ENCODE measurements at places on chromosomes 13 and 19.

- DNase-seq = no peak
Observed at GRCh38 chr13:95258619-95259194, 42.5 kb downstream of the ABCC4 start.

GRCh38 chr19:54792814-54793213 lies 10.6 kb upstream of the KIR2DL4 start:
- no peak for DNase-seq

DNA sequence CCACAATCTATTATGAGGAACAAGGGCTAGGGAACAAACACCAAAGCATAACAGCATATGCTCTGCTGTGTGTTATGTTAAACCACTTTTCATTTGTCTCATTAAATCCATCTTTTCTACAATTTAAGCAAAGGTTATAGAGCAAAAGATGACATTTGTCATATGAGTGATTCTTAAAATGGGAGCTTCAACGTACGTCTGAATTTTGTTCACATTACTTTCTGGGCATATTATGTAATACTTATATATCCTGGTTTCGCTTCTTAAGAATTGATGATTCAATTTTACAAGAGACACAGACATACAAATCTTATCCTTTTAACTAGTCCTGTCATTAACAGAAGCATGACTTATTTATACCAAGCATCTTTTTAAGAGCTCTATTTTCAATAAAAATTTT lies 3.3 kb upstream of the TPP2 start:
- no peak for DNase-seq

DNA sequence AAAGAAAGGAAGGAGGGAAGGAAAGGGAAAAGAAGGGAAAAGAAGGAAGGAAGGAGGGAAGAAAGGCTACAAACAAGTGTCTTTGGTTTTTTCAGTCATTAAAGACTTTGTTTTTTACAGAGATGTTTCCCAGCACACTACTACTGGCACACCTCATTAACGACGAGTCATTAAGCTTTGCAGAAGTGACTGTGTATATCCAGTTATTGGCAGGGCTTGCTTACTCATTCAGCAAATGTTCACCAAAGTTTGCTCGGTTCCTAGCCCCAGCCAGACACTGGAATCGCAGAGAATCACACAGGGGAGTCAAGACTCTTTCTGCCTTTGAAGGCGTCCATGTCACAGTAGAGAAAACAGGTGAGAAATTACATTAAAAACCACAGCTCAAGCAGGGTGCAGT lies 4.3 kb downstream of the NLRP12 start:
- no peak for DNase-seq

DNA sequence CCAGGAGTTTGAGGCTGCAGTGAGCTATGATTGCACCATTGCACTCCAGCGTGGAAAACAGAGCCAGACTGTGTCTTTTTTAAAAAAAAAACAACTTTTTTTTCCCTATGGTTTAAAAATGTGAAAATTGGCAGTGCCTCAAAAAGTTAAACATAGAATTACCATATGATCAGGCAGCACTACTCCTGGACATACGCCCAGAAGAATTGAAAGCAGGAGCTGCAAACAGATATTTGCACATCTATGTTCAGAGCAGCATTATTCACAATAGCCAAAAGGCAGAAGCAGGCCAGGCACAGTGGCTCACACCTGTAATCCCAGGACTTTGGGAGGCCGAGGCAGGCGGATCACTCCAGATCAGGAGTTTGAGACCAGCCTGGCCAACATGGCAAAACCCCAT lies 3.8 kb upstream of the RETN start:
- peak; percentile 71 for DNase-seq

DNA sequence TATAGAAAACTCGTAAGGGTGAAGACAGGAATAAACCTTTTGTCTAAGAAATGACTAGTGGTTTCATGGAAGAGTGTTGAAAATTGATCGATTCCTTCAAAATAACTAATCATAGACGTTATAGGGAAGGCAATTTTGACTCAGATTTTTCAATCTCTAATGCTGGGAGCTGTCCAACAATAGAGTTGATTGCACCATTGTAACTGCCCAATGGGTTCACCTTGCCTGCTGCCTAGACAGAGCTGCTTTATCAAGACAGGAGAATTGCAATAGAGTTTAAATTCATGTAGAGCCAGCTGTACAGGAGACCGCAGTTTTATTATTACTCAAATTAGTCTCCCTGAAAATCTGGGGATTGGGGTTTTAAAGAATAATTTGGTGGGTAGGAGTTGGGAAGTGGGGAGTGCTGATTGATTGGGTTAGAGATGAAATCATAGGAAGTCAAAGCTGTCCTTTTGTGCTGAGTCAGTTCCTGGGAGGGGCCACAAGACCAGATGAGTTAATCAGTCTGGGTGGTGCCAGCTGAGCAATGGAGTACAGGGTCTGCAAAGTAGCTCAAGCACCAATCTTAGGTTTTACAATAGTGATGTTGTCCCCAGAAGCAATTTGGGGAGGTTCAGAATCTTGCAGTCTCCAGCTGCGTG lies 16.8 kb upstream of the ADGRE2 start:
- DNase-seq = no peak

- DNase-seq = no peak
Observed at GRCh38 chr13:32733690-32734089, 147.4 kb downstream of the PDS5B start.

GRCh38 chr19:10292789-10293636 lies 3.3 kb downstream of the ICAM5 start:
- no peak for DNase-seq

- no peak for DNase-seq
Observed at GRCh38 chr13:54742984-54743383, 1714.4 kb downstream of the OLFM4 start.

- DNase-seq = no peak
Observed at GRCh38 chr19:1871140-1871597, 7.8 kb upstream of the KLF16 start.

GRCh38 chr19:37979547-37980082 lies 72.6 kb downstream of the SIPA1L3 start:
- no peak for DNase-seq

DNA sequence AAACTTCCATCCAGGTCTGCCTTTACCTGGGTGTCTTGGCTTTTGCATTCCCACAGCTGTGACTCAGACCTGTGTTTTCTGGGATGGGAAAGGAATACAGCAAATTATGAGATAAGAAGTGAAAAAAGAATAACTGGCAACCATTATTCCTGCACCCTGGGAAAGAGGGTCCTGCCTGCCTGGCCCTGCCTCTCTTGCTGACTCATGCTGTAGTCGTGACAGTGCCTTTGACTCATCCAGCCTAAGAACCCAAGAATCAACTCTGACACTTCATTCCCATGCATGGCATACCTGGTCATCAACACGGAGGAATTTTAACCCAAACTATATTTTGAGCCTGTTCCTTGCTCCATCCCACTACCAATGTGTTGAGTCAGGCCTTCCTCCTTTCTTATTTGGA lies 185.4 kb upstream of the SERP2 start:
- peak; percentile 63 for DNase-seq

GRCh38 chr13:57948884-57949283 lies 317.3 kb downstream of the PCDH17 start:
- DNase-seq = no peak

DNA sequence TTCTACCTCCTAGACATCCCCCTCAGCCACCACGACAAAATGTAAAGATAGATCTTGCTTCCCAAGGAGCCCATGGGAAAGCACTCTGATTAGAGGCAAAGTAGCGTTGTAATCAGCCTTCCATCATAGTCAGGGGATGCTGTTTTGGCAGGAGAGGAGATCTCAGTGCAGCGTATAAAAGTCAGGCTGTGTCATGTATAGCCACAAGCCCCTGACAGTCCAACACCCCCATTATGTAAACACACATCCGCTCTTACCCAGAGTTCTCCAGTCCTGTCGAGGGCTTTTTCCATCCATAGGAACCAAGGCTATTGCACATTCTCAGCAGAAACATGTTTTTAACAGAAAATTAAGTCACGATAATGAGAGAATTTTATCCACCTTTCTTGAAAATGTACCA lies 156.3 kb downstream of the CYSLTR2 start:
- DNase-seq = no peak

DNA sequence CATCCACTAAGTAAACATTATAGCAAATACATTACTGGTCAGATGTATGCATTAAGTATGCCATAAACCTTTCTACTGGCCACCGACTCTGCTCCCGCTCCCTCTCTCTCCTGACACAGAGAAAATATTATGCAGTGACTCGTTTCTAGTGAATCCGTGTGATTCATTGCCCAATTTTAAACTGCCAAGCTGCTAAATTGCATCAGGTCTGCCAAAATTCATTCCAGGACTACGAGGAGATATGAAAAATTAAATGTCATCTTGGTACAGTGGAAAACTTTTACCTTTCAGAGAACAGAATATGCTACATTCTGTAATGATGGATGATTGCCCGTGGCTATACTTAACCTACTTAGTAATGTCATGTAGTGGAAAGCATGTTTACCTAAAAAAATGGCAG lies 368.8 kb upstream of the TSHZ3 start:
- DNase-seq = no peak

GRCh38 chr19:29006057-29006735 lies 206.8 kb downstream of the UQCRFS1 start:
- peak; percentile 4 for DNase-seq

- DNase-seq = peak; percentile 66
Observed at GRCh38 chr13:35549481-35549880, 73.0 kb upstream of the MAB21L1 start.

GRCh38 chr19:32817569-32818476 lies 51.7 kb downstream of the SLC7A9 start:
- DNase-seq = no peak

- DNase-seq = no peak
Observed at GRCh38 chr13:112124141-112124540, 57.2 kb downstream of the SOX1 start.

DNA sequence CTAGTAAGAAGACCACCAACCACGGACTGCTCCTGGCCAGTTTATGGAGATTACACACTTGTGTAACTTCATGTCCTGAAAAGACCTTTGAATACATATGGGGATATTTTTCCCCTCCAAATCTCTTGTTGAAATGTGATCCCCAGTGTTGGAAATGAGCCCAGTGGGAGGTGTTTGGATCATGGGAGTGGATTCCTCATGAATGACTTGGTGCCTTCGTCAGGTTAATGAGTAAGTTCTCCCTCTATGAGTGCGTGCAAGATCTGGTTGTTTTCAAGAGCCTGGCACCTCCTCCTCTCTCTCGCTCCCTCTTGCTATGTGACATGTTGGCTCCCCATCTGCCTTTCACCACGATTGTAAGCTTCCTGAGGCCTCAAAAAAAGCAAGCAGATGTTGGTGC lies 769.0 kb upstream of the SLITRK1 start:
- DNase-seq = peak; percentile 85

DNA sequence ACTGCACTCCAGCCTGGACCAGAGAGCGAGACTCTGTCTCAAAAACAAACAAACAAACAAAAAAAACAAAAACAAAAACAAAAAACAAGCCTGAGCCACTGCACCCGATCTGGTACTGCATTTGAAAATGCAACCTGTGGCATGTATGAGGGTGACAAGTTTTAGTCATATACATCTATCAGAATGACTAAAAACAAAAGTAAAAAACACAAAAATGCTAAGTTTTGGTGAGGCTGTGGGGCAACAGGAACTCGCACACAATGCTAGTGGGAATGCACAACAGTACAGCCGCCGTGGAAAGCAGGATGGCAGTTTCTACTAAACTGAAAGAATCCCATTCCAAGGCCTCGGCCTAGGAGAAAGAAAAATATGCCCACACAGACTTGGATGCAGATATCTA lies 7.8 kb downstream of the EBPL start:
- DNase-seq = no peak

GRCh38 chr19:45895519-45895972 lies 6.9 kb downstream of the MYPOP start:
- no peak for DNase-seq

DNA sequence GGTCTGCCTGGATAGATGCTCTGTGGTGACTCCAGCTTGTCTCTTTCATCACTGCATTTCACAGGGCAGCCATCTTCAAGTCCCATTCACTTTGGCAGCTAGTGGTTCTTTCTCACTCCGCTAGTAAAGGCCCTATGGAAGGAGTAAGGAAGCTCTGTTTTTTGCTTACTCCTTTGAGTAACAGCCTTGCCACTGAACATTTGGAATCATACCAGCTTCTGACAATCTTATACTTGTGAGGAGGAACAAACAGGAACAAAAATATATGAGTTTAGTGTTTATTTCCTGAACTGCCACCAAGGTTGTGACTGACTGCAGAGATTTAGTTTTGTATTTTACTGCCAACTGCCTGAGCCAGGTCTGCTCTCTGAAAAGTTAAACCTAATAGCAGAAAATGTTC lies 38.7 kb downstream of the KCTD4 start:
- DNase-seq = peak; percentile 53

DNA sequence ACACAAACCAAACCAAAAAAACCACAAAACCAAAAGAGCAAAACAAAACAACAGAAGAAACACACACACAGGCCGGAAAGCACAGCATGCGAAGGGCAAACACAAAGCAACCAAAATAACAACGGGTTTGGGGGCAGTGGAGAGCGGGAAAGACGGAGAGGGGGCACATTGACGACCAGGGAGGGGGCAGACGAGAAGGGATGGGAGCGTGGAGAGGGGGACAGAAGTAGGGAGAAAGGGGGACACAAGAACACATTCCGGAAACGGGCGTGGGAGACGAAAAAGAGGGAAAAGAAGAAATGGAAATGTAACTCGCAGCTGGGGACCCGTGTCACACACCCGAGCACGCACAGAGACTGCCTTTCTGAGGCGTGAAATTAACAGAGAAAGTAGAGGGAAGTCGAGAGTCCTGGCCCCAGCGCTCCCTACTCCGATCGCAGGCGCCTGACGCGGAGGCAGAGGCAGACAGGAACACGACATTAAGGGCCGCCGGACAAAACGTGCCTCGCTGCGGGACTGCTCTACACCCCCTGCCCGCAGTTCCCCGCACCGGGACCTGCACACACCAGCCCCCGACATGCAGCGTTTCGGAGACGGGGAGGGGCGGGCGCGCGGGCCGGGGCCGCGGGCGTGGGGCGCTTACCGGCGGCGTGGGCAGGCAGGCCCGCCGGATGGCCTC lies 652 bp downstream of the POU4F1 start:
- no peak for DNase-seq

- DNase-seq = no peak
Observed at GRCh38 chr13:40565282-40566148, 100.9 kb downstream of the FOXO1 start.

GRCh38 chr13:52651897-52652195 lies 790 bp upstream of the SUGT1 start:
- DNase-seq = no peak

GRCh38 chr13:101283782-101284181 lies 132.5 kb downstream of the NALCN start:
- DNase-seq = no peak

DNA sequence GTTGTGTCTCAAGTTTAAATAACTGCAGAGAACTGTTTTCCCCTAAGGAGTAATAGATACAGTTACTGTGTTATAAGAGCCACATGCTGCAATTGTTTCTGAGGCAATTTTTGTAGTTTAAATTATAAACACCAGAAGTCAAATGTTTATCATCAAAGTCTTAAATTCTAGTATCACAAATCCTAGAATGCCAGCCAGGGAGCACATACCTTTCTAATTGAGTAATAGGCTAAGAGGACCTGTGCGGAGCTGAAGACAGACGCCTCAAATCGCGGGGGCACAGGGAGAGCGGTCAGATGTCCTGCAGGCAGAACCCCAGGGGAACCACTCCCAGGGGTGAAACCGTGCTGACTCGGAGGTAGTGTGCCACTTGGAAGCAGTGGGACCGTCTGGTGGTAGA lies 65.2 kb upstream of the TNFRSF19 start:
- DNase-seq = peak; percentile 28

GRCh38 chr19:29745253-29745652 lies 30.2 kb upstream of the C19orf12 start:
- DNase-seq = no peak

All from fibroblast of pulmonary artery (primary cell).